Activated CD4-positive, alpha-beta T cell treated with anti-CD3 and anti-CD28 coated beads, Interleukin-2, amount 50 U/mL, for 48 hours (primary cell): ENCODE measurements at places on chromosomes 3 and 15.
A peak's percentile ranks its signal among the peaks of the same experiment; 100 is the strongest.

GRCh38 chr3:15497964-15498363, 23.5 kb downstream of the COLQ start:
- DNase-seq, result no peak

- DNase-seq, result no peak
Observed at GRCh38 chr15:58958811-58959210, 25.3 kb upstream of the SLTM start.

DNA sequence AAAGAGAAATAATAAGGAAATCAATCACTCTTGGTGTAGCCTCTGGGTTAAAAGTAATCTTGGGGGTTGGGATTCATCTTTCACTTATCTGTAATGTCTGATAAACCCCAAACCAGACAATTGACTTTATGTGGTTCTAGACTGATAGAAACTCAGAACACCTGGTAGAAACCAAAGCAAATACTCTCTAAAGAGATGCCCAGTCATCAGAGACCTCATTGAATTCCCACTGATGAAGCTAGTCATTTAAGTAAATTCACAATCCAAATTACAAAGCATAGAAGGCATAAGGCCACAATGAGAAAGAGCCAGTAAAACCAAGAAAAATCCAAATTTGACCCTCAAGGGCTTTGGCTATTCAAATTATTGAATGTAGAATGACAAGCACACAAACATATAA, 250.6 kb downstream of the MBNL1 start:
- no peak for DNase-seq

DNA sequence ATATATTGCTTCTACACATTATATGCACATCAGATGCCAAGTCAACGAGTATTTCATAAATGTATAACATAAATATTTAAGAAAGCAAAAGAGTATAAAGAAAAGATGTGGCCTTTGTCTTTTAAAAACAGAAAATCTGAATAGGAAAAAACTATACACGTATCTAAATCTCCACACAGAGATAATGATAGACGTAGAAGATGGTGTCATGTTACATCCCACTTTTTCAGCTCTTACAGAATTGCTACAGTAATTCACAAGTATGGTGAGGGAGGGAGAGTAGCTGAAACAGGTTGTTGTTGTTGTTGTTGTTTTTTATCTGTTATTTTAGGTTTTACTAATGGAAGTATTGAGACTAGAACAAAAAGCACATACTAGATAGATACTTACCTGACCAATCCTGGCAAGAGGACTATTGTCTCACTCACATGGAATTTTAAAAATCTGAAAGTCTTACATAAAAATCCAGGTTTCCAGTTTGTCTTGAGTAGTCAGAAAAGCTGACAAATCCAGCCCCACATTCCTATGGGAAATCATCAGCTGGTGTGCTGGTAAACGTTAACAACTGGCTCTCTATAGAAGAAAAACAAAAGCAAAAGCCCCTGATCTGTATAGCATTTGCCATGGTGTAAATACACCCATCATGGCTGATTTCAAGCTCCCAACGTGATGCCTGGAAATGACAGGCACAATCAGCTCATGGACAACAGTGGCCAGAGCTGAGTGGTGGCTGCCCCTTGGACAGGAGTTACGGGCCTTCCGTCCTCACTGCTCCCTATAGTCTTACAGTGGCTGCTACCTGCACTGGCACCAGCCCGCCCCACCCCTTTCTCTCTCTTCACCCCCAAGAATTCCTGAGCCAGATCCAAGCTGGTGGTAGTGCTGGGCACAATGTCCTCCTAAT, 47.4 kb upstream of the VGLL4 start:
- DNase-seq, result no peak

- DNase-seq, result peak; percentile 97
Observed at GRCh38 chr3:49939858-49940666, at the start of gene RBM6. TSS of gene RBM6 (plus strand) at chr3:49940150. CDS start at chr3:49962642, 22,492 bp downstream.

DNA sequence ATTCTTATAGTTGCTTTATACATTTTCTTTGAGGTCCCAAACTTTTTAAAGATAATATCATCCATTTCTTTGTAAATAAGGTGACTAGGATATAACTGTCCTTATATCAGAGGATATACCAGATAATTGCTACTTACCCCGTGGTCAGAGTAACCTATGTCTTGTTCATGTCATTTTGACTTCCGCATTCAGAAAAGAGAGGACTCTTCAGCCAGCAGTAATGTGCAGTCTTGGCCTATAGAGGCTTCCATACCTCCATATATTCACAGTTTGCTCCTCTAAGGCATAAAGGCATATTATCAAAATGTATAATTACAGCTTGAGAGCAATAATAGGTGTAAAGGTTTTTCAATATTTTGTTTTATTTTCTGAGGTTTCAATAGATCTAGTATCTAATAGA, 38.5 kb downstream of the EPHA6 start:
- no peak for DNase-seq

DNA sequence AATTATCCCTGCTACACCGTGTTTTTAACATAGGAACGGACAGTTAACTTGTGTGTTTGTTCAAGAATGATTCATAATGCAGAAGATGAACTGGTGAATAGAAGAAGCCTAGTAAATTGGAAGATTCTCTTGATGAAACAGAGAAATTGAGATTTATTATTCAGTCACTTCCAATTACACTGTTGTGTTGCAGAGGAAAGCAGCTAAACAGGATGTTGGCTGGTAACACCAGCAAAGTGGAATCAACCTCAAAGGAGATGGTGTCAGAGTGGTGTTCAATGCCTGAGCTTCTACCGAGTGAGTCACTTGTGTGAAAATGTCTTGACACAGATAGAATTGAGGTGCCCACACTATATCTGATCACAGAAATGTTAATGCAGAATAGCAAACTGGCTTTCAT, 399.6 kb downstream of the LPP start:
- DNase-seq, result no peak

GRCh38 chr15:51492528-51492927, 130.0 kb downstream of the DMXL2 start:
- DNase-seq, result no peak

- DNase-seq, result no peak
Observed at GRCh38 chr3:182092662-182093262, 381.0 kb downstream of the SOX2 start.

DNA sequence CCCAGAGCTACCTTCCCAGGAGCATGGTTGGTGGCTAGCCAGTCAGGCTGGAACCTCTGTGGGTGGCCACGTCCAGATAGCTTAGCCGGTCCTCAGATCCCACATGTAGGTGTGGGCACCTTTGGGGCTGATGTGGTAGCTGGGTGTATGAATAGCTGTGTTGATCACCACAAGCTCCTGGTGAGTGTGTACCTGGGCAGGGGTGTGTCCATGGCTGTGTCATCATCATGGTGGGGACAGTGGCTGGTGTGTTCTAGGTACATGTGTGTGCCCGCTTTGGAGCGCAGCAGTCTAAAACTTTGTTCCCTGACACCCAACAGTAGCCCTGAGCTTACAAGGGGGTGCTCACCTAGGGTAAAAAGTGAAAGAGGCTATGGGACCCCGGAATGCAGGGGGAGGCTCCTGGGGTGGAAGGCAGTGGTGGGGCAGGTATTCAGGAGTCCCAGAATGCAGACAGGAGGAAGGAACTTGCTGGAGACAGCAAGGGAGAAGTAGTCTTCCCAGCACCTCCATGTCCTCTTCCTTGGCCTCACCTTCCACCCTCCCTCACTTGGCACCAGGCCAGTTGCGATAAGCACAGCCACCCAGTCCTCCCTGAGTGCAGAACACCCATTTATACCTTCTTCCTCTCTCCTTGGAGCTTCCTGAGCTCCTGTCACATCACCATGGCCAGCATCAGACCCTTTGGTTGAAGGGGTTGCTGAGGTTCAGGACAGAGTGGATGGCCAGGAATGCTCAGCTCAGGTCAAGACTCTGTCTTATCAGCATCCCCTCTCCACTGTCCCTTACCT, 1.2 kb downstream of the CISH start:
- peak; percentile 65 for DNase-seq

- DNase-seq, result no peak
Observed at GRCh38 chr15:95085056-95085455, 853.7 kb downstream of the MCTP2 start.

- DNase-seq, result no peak
Observed at GRCh38 chr15:47742742-47743141, 25.4 kb downstream of the SEMA6D start.

- no peak for DNase-seq
Observed at GRCh38 chr3:14989943-14990779, 42.8 kb downstream of the NR2C2 start.

DNA sequence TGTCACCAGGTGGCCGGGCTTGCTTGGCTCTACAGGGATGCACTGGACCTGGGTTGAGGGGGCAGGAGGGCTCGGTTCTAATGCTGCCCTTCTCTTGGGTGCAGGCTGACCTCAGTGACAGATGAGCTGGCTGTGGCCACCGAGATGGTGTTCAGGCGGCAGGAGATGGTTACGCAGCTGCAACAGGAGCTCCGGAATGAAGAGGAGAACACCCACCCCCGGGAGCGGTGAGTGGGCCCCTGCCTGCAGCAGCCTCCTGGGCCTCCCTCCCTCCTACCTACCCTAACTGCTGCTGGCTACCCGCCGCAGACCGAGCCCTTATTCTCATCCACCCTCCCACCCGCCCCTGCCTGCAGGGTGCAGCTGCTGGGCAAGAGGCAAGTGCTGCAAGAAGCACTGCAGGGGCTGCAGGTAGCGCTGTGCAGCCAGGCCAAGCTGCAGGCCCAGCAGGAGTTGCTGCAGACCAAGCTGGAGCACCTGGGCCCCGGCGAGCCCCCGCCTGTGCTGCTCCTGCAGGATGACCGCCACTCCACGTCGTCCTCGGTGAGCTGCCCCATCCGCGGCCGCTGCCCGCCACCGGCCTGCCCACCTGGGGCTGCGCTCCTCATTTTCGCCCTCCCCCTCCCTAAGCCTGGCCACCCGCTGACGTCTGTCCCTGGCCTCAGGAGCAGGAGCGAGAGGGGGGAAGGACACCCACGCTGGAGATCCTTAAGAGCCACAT, 5.6 kb downstream of the FES start:
- DNase-seq, result no peak

GRCh38 chr3:71936681-71937080, 151.7 kb upstream of the PROK2 start:
- no peak for DNase-seq

DNA sequence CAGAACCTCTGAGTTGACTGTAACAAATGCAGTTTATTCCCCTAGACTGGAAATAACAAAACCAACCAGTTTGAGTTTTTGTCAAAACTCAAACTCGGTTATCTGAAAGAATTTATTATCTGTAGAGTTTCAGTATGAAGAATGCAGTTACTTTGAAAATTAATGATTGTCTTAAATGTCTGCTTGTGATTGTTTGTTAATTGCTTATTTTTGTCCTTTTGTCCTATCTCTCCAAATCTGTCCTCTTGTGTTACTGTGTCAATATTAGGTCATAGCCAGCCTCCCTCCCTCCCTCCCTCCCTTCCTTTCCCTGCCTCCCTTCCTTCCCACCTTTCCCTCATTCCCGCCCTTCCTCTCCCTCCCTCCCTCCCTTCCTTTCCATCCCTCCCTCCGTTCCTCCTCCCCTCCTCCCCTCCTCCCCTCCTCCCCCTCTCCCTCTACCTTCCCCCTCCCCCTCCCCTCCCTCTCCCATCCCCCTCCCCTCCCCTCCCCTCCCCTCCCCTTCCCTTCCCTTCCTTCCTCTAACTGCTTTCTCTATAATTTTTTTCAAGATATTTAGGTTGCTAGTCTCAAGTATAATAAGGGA, 153.5 kb downstream of the FNDC3B start:
- DNase-seq, result no peak

DNA sequence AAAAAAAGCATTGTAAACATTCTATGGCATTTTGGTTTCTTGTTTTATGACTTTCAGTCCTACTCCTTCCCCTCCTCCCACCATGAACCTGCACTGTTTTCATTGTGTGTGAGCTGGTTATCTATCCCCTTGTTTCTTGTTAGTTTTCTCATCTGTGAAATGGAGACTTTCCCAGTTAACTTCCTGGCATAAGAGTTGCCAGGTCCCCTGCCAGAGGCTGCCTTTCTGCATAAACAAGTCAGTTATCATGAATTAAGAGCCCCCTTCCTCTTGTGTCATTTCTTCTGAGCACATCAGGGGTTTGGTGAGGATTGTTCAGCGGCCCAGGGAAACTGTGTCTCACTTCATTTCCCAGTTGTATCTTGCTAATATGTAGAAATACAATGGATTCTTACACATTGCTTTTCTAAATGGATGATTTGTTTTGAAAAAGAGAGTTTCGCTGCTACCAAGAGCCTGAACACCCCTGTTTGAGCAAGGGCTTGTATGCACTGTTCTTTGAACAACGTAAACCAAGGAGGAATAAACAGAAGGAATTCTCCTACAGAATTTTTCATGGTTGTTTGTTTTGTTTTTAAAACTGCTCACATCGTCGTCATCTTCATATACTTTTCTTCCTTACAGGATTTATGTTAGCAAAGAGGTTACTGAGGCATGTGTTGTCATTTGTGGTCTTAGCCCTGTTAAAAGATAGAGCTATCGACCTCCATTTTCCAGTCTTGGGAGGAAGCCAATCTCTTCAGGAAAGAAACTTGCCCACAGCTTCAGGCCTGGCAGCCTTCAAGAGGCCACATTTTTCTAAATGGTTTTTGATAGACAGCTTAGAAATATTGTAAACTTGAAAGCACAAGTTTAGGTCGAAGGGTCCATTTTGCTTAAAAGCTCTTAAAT, 144.6 kb upstream of the IL12A start:
- no peak for DNase-seq

DNA sequence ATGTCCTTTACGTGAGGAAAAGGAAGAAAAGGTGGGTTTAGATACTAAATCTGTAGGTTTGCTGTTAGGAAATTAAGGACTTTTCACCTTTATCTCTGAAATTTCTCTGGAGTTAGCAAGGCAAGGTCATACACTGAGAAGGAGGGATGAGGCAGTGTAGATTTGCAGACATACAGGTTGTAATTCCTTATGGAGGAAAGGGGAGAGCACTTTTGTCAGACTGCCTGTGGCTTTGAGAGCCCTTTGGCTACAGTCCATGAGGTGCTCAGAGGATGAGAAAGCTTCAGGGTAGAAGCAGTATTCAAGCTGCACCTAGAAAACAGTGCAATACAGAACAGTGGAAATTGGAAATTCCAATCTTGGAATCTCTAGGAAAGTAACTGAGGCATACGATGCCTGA, 8.3 kb downstream of the RPL14 start:
- no peak for DNase-seq

- DNase-seq, result no peak
Observed at GRCh38 chr3:52896613-52897012, 735 bp downstream of the STIMATE start.

GRCh38 chr15:99593070-99593469, 27.3 kb downstream of the MEF2A start:
- DNase-seq, result no peak
